ENCODE measurements at places on chromosomes 16 and 17.

DNA sequence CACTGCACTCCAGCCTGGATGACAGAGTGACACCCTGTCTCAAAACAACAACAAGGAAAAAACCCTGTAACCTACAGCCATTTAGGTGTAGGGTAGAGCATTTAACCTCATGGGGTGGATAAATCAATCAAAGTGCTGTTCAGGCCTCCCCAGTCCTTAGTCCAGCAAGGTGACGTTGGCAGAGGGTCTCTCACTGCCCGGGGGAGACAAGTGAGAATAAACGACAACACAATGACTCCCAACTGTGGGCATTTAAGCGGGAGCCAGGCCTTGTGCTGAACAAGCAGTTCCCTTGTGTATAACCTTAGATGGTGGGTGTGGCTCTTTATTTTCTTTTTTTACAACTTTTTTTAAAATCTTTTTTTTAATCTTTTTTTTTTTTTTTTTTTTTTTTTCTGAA lies 29.3 kb downstream of the TMEM92 start:
- DNase-seq = no peak

GRCh38 chr17:79399610-79400144 lies 211.2 kb downstream of the RBFOX3 start:
- DNase-seq = no peak

- no peak for DNase-seq
Observed at GRCh38 chr17:31521632-31522283, 130.3 kb downstream of the RAB11FIP4 start.

GRCh38 chr16:70433458-70434103 lies 5.3 kb downstream of the ST3GAL2 start:
- peak; percentile 37 for DNase-seq

- DNase-seq = peak; percentile 8
Observed at GRCh38 chr16:3983081-3983520, 102.6 kb upstream of the CREBBP start.

- no peak for DNase-seq
Observed at GRCh38 chr17:27566671-27567562, 64.1 kb upstream of the LGALS9 start.

DNA sequence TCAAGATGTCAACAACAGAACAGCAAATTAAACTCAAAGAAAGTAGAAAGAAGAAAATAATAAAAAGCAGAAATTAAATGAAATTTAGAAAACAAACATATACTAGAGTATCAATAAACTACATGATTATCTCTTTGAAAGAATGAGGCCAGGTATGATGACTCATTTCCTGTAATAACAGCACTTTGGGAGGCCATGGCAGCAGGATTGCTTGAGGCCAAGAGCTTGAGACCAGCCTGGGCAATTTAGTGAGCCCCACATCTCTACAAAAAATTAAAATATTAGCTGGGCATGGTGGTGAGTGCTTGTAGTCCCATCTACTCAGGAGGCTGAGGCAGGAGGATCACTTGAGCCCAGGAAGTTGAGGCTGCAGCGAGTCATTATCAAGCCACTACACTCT lies 232.5 kb downstream of the RAB11FIP4 start:
- no peak for DNase-seq

GRCh38 chr16:12896562-12896961 lies 4.8 kb upstream of the SHISA9 start:
- no peak for DNase-seq

GRCh38 chr16:86103320-86103719 lies 204.4 kb downstream of the IRF8 start:
- DNase-seq = no peak

DNA sequence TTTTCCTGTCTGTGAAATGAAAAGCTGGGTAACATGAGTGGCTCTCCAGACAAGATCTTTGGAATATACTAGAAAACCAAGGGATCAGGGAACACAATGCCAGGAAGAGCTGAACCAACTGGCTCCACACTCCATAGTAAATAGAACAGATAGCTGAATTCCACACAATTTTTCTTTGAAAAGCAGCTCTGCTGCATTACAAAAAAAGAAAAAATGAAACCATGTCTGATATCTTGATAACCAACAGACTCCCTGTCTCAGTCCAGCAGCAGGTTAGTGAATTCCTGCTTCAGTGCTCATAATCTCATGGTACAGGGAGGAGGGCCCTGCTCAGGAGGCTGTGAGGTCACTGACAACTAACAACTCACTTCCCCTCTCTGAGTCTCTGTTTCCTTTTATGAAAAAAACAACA lies 97.1 kb downstream of the CDH11 start:
- DNase-seq = no peak

DNA sequence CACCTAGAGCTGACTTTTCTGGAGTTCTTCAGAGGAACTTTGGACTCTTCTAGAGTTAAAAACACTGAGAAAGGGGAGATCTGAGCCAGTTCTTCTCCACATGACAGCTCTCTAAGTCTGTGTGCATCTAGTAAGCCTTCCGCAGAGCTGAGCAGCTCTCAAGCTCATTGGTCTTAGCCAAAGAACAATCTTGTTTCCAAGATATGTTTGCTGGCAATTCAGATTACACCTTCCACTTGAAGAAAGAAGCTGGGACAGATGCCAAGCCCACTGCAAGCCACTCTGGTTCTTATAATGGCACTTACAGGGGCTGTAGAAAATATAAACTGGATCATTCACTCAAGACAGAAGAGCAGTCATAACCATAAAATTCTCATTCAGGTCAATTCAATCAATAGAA lies 134.1 kb upstream of the TOX3 start:
- DNase-seq = no peak

DNA sequence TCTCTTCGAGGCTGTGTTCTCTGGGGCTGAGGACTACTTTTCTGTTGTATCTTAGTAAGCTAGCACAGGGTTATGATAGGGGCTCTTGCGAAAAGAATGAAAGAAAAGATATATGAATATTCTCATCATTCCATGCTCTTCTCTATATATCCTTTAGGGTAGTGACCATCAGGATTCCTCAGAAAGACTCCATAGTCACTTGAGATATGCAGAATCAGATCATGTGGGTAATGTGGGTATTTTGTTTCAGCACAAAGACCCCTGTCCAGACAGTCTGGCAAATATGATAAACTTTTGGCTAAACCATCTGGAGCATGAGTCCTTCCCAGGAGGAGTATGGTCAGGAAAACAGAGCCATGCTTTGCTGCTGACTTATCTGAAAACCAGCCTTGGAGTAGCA lies 21.5 kb downstream of the CRYM start:
- no peak for DNase-seq

GRCh38 chr16:73064212-73064993 lies 16.5 kb upstream of the ZFHX3 start:
- no peak for DNase-seq

- DNase-seq = no peak
Observed at GRCh38 chr17:56597495-56597990, 4.0 kb downstream of the NOG start.

DNA sequence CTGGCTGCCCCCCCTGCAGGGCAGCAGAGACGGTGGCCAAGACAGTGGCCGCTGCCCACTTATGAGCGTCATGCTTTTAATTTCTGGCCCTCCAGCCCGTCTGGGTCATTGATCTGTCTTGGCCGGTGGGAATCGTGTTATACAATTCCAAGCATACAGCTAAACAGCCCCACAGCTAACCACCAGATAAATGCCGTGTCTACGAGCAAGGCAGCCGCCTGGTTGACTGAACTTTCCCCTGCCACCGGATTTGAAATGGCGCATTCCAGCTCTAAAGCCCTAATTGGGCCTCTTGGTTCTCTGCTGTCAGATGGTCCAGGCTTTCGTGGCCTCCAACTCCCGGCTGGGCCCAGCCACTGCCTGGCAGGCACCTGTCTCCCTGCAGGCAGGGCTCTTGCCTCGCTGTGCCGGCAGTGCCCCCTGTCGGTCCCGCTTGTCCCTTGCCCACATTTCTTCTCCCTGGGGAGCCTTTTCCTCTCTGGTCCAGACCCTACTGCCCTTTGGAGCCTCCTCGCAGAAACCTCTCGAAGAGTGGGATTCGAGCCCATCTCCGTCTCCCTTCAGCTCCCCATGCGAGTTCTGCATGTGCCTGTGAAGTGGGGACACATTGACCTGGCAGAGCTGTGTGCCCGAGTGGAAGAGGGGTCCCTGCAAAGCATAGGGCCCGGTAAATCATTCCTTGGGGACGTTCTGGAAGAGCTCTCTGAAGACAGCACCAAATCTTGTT lies 1.8 kb upstream of the RBFOX3 start:
- DNase-seq = peak; percentile 93

- no peak for DNase-seq
Observed at GRCh38 chr17:66928949-66929348, 35.6 kb upstream of the CACNG4 start.

- peak; percentile 88 for DNase-seq
Observed at GRCh38 chr17:82267575-82268379, 5.7 kb downstream of the CSNK1D start.

GRCh38 chr16:81629896-81630634 lies 149.0 kb upstream of the PLCG2 start:
- no peak for DNase-seq

DNA sequence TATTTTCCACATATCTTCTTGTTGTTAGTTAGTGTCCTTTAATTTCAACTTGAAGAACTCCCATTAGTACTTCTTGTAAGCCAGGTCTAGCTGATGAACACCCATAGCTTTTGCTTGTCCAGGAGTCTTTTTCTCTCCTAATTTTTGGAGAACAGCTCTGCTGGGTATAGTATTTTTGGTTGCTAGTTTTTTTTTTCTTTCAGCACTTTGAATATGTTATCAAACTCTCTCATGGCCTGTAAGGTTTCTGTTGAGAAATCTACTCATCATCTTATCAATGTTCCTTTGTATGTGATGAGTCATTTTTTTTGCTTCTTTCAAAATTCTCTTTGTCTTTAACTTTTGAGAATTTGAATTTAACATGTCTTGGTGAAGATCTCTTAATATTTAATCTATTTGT lies 31.8 kb upstream of the NKD1 start:
- DNase-seq = no peak

DNA sequence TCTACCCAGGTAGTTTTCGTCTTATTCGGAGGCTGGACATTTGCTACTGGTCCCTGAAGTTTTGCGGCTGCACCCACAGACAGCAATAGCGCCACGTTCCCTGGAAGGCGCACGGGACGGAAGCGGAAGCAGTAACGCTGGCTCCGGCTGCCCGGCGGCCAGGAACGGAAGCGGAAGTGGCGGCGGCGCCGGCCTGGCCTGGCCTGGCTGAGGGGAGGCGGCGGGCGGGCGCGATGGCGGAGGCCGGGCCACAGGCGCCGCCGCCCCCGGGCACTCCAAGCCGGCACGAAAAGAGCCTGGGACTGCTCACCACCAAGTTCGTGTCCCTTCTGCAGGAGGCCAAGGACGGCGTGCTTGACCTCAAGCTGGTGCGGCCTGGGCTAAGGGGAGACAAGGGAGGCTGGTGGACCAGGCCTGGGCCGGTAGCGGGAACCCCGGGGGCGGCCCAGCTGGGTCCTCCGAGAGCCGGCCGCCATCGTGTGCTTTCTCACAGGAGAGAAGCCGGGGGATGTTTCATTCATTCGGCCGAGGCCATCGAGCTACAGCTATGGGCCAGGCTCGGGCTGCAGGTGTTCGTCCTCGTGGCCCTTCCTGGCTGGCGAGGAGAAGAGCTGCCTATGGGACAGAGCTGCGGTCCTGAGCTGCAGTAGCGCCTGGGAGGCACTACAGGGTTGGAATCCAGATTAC lies at the start of gene E2F4:
E2F4 (plus strand) TSS at position 161 of the 687 bp plus-strand sequence; CDS start at position 234, 73 bp downstream.
- DNase-seq = peak; percentile 90

GRCh38 chr17:3039736-3040135 lies 23.7 kb downstream of the OR1D5 start:
- DNase-seq = no peak

DNA sequence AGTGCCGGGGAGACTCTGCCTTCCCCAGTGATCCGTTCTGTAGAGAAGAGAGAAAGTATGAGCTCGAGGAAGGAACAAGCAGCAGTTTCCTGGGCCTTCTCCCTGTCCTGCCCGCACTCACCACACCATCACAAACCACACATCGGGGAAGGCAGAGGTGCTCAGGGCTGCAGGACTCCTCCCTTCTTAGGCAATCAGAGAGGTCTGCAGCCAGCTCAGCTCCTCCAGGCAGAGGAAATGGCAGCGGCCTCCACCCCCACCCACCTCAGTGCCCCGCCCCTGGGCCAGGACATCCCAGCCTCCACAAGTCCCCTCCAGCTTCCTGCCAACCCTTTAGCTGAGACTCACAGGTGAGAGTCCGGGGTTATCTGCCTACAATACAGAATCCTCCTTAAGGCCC lies 2.0 kb downstream of the ZNF319 start:
- no peak for DNase-seq

GRCh38 chr17:8664456-8665126 lies 34.1 kb upstream of the MYH10 start:
- DNase-seq = no peak

- no peak for DNase-seq
Observed at GRCh38 chr16:86515413-86515776, 5.1 kb downstream of the FOXF1 start.

DNA sequence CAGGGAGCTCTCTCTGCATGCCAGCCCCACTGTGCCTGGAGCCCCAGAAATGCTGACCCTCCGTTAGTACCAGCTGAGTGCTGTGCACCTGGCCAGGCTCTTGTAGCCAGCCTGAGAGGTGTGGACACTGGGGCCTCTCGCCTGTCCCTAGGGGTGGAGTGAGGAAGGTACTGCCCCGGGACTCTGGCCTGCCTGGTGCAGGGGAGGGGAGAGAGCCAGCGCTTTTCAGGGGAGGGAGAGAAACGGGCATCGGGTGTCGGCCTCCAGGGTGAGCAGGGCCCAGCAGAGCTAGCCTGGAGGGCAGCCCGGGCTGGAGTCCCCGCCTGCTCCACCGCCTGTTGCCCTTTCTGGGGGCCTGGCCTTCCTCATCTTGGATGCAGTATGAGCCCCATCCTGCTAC lies 13.1 kb downstream of the MAP2K3 start:
- DNase-seq = no peak

DNA sequence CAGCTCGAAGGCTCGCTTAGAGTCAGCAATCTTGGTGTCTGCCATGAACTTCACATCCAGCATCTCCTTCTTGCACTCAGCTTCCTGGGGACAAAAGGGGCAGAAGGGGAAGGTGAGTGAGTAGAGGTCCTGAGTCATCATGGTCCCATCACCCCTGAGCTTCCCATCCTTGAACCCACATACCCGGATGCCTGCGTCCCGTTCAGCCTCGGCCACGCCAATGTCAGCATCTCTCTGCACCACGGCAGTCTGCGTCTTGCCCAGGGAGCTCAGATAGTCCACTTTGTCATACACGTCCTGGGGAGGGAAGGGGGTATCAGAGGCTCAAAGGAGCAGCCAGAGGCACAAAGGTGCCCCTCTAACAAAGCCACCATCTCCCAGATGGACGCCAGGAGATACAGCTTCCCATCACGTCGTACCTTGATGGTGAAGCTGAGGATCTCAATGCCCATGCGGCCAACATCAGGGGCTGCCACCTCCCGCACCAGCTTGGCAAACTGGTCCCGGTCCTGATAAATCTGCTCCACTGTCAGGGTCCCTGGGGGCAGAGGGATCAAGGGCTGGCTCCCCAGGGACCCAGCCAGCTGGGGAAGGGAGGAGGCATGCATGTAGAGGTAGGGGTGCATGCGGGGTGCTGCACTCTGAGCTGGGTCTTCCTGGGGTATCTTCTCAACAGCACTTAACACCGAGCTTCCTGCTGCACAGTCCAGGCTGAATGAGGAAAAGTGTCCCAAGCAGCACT lies 15.2 kb downstream of the FLOT2 start:
- no peak for DNase-seq

Data from C1 segment of cervical spinal cord (tissue), 14 donors.